Kidney epithelial cell (primary cell): ENCODE measurements at places on chromosomes 2 and 18. TPM values are rescaled to one million over a fixed set of nuclear protein-coding genes. Genes with fewer than 3 reads are reported as not detected.

The TMEM131 gene
- 16.4 and 16.8 TPM in 2 replicates for total RNA-seq

The CD8A gene
- total RNA-seq: 0.14 and 1.5 TPM in 2 replicates

The SERPINB11 gene
- total RNA-seq: not detected in 2 replicates

The SPP2 gene
- not detected in 2 replicates for total RNA-seq

The PCARE gene
- total RNA-seq: not detected in 2 replicates

The HOXD13 gene
- total RNA-seq: not detected in 2 replicates

The MFF gene
- total RNA-seq: 94.8 and 112 TPM in 2 replicates

The TYW5 gene
- total RNA-seq: 7.3 and 9.0 TPM in 2 replicates

The DTNB gene
- 16.2 and 16.9 TPM in 2 replicates for total RNA-seq

DNA sequence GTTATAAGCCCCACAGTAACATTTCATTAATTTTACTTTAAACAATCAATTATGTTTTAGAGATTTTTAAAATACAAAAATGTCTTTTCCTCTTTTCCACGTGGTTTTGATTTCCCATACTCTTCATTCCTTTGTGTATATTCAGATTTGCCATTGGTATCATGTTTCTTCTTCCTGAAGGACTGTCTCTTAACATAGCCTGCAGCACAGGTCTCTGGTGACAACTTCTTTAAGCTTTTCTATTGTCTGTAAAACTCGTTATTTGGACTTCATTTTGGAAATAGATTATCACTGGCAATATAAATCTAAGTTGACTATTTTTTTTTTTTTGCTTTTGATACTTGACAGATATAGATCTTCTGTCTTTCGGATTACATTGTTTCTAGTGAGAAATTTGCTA, 115.2 kb upstream of the KLHL29 start:
- DNase-seq: no peak

DNA sequence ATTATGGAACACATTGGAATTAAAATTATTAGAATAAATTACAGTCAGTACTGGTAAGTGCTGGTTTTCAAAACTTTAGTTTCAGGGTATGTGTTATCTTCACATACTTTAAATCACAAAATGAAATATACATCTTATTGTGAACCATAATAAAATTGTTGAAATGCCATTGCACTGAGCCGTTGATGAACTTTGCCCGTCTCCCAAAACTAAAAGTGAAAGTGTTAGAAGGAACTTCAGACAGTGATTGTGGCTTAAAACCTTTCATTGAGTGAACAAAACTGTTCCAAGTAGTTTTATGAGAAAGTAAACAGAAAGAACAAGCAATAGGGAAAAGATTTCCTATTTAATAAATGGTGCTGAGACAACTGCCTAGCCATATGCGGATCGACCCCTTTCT, 811.6 kb downstream of the PLCL1 start:
- DNase-seq: peak; percentile 4

DNA sequence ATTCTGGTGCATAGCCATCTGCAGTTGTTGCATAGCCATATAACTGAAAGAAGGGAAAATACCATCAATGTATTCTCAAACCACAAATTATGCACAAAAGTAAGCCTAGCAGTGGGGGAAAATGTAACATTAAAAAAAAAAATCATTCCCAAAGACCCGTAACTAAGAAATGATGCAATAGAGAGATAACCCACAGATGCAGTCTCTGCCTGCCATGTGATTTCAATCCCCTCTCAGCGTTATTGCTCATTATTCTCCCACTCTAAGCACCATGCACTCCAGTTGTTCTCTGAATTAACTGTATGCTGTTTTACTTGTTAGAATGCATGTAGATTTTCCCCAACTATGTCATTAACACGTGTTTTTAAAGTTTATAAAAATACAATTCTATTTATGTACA, 14.1 kb downstream of the DSC1 start:
- no peak for DNase-seq

GRCh38 chr2:71662665-71663394, 209.5 kb downstream of the DYSF start:
- DNase-seq: no peak

- no peak for DNase-seq
Measured at GRCh38 chr18:48671561-48671945, 132.7 kb downstream of the CTIF start.

GRCh38 chr2:26618611-26619010, 22.6 kb downstream of the CIB4 start:
- no peak for DNase-seq

DNA sequence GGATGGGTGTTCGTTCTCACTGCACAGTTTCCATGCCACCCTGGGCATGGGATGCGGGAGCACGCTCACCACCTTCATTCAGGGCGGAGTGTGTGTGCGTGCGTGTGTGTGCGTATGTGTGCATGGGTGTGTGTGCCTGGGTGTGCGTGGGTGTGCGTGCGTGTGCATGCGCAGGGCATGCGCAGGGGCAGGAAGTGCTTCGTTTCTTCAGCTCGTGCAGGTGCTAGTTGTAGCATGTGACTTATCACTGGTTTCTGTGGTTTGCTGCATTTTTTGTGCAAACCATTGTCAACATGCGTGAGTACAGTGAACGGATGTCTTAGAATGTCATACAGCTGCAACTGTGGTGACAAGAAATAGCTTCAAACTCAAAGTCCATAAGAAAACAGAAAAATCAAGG, 179.5 kb downstream of the PTGR3 start:
- DNase-seq: no peak

DNA sequence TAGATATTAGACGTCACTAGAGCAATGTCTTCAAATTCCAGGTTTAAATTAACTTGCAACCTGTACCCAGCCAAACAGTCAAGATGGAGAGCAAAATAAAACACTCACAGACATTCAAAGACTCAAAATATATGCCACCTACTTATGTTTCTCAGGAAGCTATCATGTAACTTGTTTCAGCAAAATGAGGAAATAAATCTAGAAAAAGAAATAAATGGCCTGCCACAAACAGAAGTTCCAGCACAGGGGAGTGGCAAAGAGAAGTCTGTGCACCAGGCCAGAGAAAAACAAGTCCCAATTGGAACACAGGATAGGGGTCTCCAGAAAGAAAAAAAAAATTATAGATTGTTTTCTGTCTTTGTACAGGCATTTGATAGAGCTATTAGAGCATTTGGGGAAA, 96.7 kb downstream of the LRP2 start:
- DNase-seq: no peak

DNA sequence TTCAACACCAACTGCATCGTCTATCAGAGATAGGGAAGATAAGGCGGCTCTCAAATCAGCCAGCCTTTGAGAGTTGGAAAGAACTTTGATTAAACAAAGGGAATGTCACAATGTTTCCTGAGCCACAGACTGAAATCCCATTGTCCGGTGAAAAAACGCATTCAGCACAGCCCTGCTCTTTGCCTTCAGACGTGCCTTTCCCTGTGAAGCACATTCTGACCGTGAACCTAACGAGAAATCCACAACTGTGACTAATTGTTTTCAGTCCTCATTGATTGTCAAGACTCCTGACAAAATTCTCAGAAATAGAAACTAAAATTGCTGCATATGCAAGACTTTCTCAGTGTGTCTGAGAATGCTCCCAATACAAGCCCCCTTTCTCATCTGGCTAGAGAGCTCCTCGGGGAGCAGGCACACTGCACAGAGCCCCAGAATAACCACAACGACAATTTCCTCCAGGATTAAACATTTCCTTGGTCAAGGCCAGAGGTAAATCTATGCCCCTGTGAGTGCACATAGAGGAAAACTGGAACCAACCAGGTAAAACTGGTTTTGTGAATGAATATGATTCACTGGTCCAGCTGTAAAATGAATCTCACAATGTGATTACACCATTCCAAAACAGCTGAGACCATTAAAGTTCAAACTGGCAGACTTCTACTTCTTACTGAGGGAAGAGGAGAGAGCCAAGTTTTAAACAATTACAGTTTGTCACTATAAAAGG, 561.9 kb upstream of the ID2 start:
- peak; percentile 47 for DNase-seq

GRCh38 chr18:24536834-24537233, 76.4 kb downstream of the HRH4 start:
- no peak for DNase-seq

GRCh38 chr2:105571445-105571987, 172.7 kb upstream of the FHL2 start:
- no peak for DNase-seq

DNA sequence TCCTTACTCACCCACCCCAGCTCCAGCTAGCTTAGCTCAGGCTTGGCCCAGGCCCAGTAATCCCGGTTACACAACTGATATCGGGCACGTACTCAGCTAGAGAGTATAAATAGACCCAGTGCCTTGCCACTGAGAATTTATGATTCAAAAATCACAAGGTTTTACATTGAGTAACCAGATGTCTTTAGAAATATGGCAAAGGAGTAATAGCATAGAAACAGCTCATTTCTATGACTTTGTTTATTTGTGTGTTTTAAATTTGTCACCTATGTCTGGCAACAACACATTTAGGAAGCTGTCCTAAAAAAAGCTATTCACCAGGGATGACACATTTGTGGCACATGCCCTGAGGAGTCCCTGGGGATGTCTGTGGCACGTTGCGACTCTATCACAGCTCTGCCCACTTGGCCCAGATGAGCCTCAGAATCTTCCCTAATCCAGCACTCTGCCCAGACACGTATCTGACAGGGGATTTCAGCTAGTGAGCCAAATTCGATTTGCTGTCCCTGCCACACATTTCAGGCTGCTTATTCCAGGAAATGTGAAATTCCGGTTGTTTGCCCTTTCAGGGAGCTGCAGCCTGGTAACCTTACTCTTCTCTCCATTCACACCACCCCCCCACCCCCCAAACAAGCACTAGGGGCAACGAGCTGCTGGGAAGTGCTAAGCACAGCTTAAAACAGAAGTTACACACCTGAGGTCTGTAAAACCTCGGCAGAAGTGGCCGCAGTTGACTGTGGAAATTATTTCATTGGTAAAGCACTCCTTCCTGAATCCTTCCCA, 85.4 kb upstream of the ZCCHC2 start:
- DNase-seq: no peak

DNA sequence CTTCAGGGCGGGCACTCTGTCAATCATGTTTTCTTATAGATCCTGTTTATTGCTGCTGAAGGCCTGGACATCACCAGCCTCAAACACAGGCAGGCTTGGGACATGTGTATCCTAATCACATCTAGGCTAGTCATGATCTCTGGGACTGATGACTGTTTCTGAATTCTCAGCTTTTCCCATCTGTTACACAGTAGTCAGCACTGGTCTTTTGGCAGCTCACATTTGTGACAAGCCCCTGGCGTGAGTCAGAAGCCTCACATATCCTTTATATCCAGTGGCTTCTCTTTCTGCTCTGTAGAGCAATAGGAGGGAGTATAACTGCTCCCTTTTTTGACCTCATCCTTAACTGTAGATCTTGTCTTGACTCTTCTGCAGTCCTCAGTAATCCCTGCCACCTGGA, 4.5 kb downstream of the SEMA4F start:
- no peak for DNase-seq

DNA sequence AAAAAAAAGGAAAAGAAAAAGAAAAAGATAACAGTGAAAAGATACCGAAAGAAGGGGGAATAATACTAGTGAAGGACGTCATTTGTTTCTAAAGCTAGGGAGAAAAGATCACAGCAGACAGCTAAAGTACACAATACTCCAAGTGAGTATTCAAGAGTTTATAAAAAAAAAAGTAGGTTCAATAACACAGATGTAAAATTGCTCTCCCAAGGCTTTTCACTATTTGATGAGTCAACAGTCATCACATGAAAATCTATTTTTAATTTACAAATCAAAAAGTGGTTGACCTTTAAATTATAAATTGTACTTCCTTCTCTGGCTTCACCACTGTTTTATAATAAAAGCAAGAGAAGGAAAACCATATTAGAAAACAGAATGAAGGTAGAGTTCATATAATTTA, 144.0 kb downstream of the ZRANB3 start:
- no peak for DNase-seq

DNA sequence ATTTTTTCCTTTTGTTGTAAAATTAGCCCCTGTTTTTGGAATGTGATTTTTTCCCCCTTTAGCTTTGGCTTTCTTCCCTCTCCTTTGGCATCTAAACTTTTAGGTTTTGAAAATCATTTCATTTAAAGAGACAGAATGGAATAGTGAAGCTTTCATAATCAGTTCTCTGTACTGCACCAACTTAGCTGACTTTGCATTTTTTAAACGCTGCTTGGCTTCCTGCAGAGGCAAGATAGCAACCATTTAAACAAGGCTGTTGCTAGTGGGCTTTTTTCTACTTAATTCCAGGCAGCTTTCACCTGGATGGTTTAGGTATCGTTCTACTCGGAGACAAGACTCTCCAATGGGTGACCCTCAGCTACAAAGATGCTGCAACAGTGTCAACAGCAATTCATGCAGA, 267.9 kb upstream of the PKDCC start:
- no peak for DNase-seq

DNA sequence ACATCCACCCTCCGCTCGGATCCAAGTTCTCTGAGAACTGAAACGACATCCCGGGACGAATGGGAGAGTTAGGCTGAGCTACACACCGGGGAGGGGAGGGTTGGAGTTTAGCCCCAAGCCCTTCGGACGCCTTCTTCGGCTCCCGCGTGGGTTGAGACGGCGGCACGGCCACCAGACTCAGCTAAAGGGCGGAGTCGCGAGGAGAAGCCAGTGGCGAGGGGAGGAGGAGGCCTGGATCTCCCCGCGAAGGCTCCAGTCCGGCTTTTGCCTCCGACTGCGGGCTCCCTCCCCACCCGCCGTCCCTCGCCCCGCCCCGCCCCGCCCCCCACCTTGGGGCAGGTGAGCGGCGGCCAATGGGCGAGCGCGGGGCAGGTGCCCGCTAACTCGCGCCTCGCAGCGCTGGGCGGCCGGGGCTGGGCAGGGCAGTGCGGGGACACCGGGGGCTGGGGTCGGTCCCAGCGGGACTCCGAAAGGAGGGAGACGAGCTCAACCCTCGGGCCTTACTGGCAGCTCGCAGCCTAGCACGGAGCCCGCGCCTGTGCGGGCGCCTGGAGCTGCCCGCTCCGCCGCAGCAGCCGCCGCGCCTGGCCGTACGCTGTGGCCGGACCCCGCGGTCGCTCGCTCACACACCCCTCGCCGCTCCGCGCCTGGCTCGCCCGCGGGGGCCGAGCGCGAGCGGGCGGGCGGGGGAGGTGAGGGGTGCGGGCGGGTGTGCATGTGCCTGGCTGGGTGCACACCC, at the start of gene EMX1:
EMX1 (plus strand) TSS at position 382 of the 739 bp plus-strand sequence; CDS start at position 716, 334 bp downstream.
- no peak for DNase-seq

- no peak for DNase-seq
Measured at GRCh38 chr2:46763861-46764260, 151.7 kb downstream of the MCFD2 start.

- DNase-seq: no peak
Measured at GRCh38 chr2:1979138-1979537, 234.8 kb upstream of the PXDN start.

- DNase-seq: no peak
Measured at GRCh38 chr18:23879544-23879943, 135.0 kb upstream of the TTC39C start.

- peak; percentile 90 for DNase-seq
Measured at GRCh38 chr2:176491172-176491904, 222.1 kb downstream of the MTX2 start.

GRCh38 chr2:191995285-191995684, 148.4 kb upstream of the CAVIN2 start:
- DNase-seq: no peak

- no peak for DNase-seq
Measured at GRCh38 chr18:62037012-62037742, 144.4 kb upstream of the RNF152 start.

- no peak for DNase-seq
Measured at GRCh38 chr2:134120406-134120732, 133.5 kb upstream of the MGAT5 start.

GRCh38 chr2:229825476-229825875, 96.3 kb downstream of the TRIP12 start:
- no peak for DNase-seq

GRCh38 chr2:202510911-202511310, 123.9 kb upstream of the FAM117B start:
- no peak for DNase-seq
